ENCODE measurements at places on chromosomes 4 and X. TPM values are rescaled to one million over a fixed set of nuclear protein-coding genes. Genes with fewer than 3 reads are reported as not detected.

Gene HELT
- not detected for total RNA-seq

GRCh38 chrX:150450519-150451177, 87.5 kb downstream of the MAMLD1 start:
- DNase-seq, result peak; percentile 7

Gene LINC00632
- 0.48 TPM for total RNA-seq

Gene CITED1
- not detected for total RNA-seq

GRCh38 chr4:173094739-173095421, 73.7 kb upstream of the GALNT7 start:
- DNase-seq, result no peak

- no peak for DNase-seq
These were observed 82.0 kb upstream of the PITX2 start for GRCh38 chr4:110704748-110705439.

Gene P2RY8
- total RNA-seq, result not detected

Gene CLGN
- 0.53 TPM for total RNA-seq

DNA sequence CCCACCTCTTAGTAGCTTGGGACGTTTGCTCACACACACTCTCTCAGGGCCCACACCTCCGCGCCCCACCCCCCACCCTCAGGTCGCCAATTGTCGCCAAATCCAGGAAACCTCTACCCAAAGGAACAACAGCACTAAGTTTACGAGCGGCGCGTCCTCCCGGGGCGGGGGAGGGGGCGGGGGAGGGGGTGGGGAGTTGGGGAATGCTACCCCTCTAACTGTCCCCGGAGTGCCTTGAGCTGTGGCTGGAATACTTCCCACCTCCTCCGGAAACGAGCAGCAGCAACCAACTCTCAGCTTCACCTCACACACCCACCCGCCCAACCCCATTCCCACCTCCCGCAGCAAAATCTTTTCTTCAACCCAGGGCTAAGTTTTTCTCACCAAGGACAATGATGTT, 135.6 kb upstream of the ZIC3 start:
- no peak for DNase-seq

Gene UBL4A
- 139 TPM for total RNA-seq

- no peak for DNase-seq
These were observed 78.1 kb downstream of the LDB2 start for GRCh38 chr4:16820329-16820728.

DNA sequence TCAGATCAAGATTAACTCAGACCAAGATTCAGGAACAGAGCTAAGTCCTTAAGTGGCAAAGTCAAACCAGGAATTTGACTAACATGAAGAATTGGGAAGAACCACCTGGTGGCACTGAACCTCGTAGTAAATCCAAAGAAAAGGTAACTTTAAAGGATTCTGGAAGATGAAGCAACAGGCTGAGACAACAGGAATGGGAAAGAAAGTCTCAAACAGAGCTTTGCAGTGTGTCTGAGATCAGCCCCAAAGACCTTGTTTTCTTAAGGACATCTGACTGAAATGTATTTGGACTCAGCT, 126.1 kb downstream of the ASB9 start:
- DNase-seq, result peak; percentile 5

- DNase-seq, result peak; percentile 71
These were observed 199.3 kb downstream of the TMA16 start for GRCh38 chr4:163693776-163694175.

GRCh38 chrX:152343306-152343705, 107.8 kb downstream of the GABRA3 start:
- no peak for DNase-seq

DNA sequence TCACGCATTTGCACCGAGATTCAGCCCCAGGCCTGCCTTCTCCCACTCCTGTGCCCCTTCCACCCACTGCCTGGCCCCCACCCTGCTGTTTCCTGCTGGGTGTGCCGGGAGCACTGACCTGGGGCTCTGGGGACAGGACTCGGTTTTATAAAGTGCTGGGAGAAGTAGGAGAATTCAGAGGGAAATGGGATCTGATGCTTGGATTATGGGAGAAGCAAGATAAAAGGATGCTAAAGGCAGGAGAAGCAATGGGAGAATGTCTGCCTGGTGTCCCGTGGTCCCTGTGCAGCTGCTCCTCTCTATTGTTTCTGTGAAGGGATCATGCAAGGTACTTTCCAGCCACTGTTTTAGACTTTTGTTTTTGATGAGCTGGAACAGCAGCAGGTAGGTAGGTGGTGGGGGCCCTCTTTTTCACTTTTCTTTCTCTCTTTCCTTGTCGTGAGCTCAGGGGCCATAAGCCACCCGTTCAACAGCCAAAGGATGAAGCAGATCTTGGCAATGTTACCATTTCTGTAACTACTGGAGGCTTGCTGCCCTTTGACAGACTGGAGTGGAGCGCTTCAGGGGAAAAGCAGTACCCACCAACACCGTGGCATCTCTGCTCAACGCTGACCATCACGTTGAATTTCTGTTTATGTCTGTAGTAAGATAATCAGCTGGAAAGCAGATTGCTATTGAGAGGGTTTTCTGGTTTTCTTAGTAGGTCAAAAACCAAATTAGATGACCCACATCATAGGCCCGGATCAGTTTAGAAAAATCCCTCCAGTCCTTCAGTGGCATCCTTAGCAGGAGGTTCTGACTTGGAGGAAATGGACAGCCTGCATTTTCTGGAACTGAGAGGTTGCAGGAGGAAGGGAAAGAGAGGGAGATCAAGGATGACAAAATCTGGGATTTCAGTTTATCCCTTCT, 63.8 kb upstream of the ENPP6 start:
- no peak for DNase-seq

DNA sequence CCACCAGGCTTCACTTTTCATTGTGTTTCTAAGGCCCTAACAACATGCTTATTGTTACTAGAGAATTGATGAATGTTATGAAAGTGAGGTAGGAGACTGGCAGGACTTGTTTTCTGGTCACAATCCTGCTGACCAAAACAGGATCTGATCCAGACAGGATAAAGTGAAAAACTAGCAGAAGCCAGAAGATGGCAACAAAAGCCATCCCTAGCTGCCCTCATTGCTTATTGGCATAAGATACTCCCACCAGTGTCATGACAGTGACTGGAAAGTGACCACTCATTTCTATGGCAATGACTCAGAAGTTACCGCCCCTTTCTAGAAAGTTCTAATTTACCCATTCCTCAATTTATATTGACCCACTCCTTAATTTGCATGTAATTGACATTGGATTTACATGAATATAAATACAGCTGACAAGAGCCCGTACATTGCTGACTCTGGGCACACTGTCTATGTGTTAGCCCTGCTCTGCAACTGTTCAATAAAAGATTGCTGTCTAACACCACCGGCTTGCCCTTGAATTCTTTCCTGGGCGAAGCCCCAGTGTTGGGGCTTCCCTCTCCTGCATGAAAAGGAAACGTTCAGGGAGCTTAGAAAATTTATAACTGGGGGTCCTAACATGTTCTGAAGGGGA, 30.0 kb upstream of the FGG start:
- DNase-seq, result peak; percentile 10

DNA sequence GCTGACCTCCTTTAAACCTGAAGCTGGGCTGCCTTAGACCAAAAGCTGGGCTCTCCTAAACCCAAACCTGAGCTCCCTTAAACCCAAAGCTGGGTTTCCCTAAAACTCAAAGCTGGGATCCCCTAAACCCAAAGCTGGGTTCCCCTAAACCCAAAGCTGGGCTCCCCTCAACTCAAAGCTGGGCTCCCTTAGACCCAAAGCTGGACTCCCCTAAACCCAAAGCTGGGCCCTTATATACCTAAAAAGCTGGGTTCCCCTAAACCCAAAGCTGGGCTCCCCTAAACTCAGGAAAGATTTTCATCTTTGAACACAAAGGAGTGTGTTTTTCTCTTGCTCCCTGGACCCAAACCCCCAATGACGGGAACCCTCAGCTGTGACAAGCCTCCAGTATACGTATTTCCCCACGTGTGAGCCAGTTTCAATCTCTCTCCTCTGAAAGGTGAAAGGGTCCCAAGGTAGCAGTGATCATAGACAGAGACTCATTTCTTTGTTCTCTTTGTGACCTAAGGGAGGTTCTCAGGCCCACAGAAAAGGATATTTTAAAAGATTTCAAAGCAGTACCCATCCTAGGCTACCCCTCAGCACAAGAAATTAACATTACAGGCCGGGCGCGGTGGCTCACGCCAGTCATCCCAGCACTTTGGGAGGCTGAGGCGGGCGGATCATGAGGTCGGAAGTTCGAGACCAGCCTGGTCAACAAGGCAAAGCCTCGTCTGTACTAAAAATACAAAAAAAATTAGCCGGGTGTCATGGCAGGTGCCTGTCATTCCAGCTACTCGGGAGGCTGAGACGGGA, 31.3 kb upstream of the ASMTL start:
- no peak for DNase-seq

Gene PPP2R2C
- total RNA-seq, result 10.6 TPM

DNA sequence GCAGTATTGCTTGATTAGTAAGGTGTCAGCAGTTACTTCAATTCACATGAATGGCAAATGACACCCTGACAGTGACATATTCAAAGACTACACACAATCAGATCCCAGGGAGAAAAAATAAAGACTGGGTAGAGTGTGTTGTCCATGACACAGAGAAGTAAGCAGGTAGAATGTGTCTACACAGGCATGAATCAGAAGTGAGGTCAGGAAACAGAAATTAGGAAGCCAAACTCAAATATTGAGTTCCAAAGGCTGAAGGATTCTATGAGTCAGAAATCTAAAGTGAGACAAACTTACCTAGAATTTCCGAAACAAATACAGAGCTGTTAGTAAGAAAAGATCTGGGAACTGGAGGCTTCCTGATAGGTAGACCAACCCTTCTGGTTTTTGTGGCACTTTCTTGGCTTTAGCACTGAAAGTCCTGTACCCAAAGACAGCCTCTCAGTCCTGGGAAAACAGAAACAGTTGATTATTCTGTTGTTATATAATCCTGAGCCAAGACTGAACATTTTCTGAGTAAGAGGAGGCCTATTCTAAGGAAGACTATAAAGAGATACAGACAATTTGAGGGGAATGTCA, 24.3 kb upstream of the GLRA2 start:
- no peak for DNase-seq

- DNase-seq, result no peak
These were observed 192.7 kb upstream of the C1QTNF7 start for GRCh38 chr4:15235135-15235534.

- DNase-seq, result no peak
These were observed 3.5 kb downstream of the SLC25A43 start for GRCh38 chrX:119402588-119402987.

Gene ADH1A
- not detected for total RNA-seq

GRCh38 chrX:124260845-124261244, 71.6 kb upstream of the TEX13D start:
- no peak for DNase-seq

Gene RENBP
- total RNA-seq, result 0.62 TPM

DNA sequence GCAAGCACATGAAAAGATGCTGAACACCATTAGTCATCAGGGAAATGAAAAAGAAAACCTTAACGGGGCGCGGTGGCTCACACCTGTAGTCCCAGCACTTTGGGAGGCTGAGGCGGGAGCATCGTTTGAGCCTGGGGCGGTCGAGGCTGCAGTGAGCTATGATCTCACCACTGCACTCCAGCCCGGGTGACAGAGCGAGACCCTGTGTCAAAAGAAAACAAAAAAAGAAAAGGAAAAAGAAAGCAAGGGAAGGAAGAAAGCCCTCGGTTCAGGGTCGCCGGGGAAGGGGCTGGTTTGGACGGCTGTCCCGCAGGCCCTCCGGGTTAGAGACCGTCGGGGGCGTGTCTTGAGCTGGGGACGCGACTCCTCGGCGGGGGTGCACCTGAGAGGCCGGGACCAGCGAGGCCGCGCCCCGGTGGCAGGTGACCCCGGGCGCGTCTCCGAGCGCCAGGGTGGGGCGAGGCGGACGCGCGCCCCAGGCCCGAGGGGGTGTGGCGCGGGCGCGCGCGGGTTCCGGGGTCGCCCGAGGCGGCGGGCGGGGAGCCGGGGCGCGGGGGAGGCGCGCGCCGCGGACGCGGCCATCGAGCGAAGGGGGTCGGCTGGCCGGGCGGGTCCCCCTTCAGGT, 478 bp upstream of the PLXNA3 start:
- no peak for DNase-seq

Gene PASD1
- total RNA-seq, result not detected

DNA sequence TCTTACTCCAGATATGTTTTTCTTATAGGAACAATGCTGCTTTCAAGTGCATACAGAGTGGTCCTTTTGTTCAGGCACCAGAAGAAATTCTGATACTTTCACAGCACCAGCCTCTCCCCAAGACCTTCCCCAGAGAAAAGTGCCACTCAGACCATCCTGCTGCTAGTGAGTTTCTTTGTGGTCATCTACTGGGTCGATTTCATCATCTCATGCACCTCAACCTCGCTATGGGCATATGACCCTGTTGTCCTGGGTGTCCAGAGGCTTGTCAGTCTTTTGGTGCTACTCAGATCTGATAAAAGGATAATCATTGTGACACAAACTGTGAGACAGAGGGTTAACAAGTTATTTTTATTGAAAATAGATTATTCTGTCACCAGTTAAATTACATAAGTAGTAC, 39.5 kb downstream of the WDR13 start:
- DNase-seq, result no peak

- DNase-seq, result peak; percentile 76
These were observed 42.7 kb upstream of the CTAG2 start for GRCh38 chrX:154695911-154696675.

DNA sequence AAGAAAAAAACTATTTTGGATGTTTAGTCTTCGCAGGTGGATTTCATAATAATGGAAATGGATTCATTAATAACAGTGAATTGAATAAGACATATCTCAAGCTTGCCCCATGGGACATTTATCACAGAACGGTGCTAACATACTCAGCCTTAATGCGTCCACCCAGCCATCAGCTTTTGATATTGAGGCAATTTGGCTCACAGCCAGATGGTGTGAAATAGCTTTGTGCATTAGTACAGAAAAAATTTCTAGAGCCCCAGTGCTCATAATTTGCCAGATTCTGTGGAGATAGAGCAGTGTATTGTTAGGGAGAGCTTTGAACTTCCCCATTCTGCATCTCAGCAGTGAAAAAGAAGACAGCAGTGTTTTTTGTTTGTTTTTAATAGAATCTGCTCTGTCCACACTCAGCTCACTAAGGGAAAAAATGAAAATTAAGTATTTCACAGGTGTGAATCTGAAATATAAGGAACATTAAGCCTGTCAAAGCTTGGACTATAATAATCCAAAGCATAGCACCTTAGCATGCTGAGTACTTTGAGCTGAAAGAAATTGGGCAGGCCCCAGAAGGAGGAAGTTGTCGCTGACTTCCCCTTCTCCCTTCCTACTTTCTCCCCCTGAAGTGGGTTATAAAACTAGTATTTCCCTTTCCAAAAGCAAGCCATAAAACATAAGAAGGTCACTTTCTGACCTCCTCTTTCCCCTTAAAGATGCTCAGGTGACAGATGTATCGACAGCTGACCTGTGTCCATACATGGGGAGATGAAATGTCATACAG, 295.8 kb downstream of the MAGEB5 start:
- DNase-seq, result no peak

GRCh38 chr4:138561906-138562305, 319.8 kb upstream of the SLC7A11 start:
- DNase-seq, result no peak
